ENCODE measurements at places on chromosomes 2 and 18.

DNA sequence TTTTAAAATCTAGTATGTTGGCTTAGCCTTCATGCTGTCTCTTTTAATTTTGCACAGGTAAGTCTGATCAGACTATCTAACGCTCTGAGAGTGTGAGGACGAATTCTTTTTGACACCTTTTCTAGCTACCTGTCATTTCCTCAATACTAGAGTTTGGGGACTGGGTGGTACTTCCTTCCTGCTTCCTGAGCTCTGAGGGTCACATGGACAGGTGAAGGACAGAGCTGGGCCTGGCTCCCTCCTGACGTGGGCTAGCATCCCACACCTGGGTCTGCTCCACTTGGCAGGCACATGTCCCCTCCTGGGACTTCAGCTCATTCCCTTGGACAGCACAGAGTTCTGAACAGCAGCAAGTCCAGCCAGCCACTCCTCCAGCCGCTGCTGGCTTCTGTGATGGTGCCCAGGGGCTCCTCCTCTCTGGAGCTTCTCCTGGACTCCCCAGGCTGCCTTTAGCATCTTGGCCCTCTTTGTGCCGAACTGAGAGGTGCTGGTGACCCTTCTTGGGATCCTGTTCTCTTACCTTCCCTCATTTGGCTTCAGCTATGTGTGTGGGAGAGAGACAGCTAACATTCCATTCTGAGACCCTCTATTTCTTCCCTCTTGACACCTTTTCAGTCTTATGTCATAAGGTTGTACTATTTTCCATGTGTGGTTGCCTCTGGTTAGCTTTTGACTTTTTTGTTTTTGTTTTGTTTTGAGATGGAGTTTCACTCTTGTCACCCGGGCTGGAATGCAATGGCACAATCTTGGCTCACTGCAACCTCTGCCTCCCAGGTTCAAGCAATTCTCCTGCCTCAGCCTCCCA lies 106.9 kb downstream of the B3GNT2 start:
- no peak for DNase-seq

DNA sequence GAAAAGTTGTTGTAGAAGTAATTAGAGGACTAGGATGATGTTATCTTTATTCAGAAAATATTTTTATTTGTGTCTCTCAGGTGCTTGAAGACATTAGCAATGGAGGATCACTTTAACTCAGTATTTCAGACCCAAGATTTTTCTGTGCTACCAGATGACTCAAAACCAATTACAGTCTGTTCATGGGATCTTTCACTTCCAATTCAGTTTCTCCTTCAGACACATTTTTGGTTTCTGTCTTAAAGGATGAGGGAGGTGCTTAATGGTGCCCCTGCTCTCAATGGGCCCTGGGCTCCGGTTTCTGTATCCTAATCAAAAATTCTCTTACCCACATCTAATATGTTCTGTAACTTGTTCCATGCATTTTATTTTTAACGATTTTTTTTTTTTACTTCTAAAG lies 53.7 kb upstream of the HDAC4 start:
- DNase-seq, result no peak

GRCh38 chr2:168522446-168522845 lies 66.4 kb downstream of the CERS6 start:
- DNase-seq, result no peak

DNA sequence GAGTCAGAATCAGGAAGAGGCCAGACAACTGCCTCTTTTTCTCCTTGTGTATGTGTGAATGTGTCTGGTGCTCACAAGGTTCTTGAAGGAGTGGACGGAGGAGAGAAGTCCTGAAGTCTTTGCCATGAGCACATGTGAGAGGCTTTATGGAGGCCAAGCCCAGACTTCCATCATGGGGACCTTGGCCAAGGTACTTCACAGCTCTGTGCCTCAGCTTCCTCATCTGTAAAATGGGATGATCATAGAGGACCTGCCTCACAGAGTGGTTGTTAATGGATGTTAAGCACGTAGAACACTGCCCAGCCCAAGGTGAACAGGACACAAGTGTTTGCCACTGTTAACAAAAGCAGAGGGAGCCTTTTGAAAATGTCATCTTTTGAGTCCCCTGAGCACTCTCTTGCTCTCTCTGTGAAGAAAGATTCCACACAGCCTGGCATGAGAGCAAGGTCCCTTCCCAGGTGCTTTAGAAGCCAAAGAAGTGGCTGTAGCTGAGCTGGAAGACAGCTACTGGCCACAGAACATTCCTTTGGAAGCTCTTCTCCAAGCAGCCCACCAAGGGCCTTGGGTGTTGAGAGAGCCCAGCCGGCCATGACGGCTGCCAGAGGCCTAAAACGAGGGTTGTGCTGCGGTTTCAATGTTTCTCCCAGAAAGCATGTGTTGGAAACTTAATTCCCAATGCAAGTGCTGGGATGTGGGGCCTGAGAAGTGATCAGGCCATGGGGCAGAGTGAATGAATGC lies 41.8 kb upstream of the ASPRV1 start:
- no peak for DNase-seq

DNA sequence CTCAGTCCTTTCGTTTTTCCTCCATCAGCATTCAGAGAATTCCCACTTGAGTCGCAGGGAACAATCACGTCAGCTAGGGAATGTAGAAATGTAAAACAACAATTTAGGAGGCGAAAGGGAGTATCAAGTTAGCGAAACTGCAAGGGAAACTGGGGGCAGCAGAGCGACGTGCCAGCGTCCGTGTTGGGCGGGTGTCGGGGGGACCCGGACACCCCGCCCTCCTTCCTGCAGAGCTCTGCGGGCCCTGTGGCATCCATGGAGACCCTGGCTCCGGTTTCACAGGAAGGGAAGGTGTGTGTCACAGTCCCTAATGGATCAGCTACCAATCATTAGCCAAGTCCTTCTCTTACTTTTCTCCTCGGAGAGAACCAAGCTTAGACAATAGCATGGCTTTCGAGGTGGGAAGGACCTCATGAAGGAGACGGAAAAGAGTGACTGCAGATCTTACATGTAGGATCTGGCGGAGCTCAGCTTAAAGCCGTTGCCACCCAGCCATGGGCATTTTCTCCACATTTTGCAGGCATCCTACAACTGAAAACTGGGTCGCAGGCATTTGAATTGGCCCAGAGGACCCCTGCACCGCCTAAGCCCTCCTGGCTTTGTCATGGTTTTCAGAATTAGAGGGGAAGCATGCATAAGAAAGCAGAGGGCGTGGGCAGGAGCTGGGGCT lies 33.7 kb downstream of the SOX11 start:
- DNase-seq, result no peak

GRCh38 chr2:221264318-221264717 lies 307.8 kb downstream of the EPHA4 start:
- no peak for DNase-seq
